ENCODE measurements at places on chromosomes 2 and 18. TPM values are rescaled to one million over a fixed set of nuclear protein-coding genes. Genes with fewer than 3 reads are reported as not detected.

DNA sequence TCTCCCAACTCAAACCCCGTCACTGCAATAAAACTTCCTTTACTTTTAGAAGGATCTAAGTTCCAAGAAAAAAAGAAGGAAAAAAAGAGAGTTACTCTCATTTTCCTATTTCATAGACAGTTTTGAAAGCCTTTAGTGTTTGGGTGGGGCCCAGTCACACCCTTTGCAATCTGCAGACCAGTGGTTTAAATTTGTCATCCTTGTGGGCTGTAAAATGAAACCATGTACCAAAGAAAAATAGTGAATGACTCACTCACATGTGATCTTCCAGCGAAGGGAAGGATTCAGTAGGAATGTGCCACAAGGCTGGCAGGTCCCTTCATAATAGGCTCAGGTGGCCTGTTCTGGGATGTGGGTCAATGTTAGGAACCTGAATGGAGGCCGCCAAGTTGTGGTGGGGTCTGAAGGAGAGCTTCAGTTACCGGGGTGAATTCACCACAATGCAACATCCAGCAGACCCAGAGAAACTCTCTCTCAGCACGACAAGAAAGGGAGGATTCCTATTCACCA, 28.3 kb downstream of the ANXA4 start:
- H3K27me3 ChIP-seq: no peaks in the 10 kb centered on the region
- no peaks in the 10 kb centered on the region for H3K36me3 ChIP-seq
- DNase-seq: peak; percentile 70
- H3K4me1 ChIP-seq: peaks cover 5% of the 10 kb centered on the region
- H3K4me3 ChIP-seq: no peak overlapping the region
- H3K27ac ChIP-seq: peak overlapping the region; percentile 76

DNA sequence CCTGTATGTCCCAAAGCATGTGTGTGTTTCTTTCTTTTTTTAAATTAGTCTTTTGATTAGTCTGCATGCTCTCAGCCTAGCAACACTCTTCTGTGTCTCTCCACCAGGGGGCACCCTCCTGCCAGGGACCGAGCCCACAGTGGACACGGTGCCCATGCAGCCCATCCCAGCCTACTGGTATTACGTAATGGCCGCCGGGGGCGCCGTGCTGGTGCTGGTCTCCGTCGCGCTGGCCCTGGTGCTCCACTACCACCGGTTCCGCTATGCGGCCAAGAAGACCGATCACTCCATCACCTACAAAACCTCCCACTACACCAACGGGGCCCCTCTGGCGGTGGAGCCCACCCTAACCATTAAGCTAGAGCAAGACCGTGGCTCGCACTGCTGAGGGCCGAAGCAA, 93.8 kb downstream of the NRP2 start:
- H3K36me3 ChIP-seq: no peaks in the 10 kb centered on the region
- no peaks in the 10 kb centered on the region for H3K4me1 ChIP-seq
- H3K27ac ChIP-seq: no peak overlapping the region
- DNase-seq: peak; percentile 66
- no peaks in the 10 kb centered on the region for H3K27me3 ChIP-seq

- H3K27ac ChIP-seq: no peak overlapping the region
- no peaks in the 10 kb centered on the region for H3K4me1 ChIP-seq
- no peaks in the 10 kb centered on the region for H3K36me3 ChIP-seq
- DNase-seq: no peak
- no peaks in the 10 kb centered on the region for H3K27me3 ChIP-seq
Measured at GRCh38 chr2:29317077-29317517, 201.9 kb downstream of the CLIP4 start.

GRCh38 chr2:85264471-85264870, 63.3 kb downstream of the TGOLN2 start:
- H3K4me3 ChIP-seq: no peak overlapping the region
- no peaks in the 10 kb centered on the region for H3K36me3 ChIP-seq
- H3K27me3 ChIP-seq: no peaks in the 10 kb centered on the region

RNU2-63P gene
- total RNA-seq: 2.3 TPM

KANSL3 gene
- total RNA-seq: 33.6 TPM

GRCh38 chr2:96756788-96757476, 3.8 kb upstream of the CNNM4 start:
- H3K27ac ChIP-seq: no peak overlapping the region
- H3K4me3 ChIP-seq: no peak overlapping the region
- H3K36me3 ChIP-seq: no peaks in the 10 kb centered on the region

DNA sequence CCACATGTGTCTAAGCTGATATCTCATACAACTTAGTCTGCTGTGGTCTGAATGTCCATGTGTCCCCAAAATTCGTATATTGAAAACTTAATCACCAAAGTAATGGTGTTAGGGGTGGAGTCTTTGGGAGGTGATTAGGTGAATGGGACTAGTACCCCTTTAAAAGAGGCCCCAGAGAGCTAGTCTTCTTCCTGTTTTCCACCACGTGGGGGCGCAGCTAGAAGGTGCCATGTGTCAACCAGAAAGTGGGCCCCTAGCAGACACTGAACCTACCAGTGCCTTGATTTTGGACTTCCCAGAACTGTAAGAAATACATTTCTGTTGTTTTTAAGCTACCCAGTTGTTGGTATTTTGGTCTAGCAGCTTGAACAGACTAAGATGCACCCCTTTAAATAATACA, 86.6 kb downstream of the ASB1 start:
- peak; percentile 30 for DNase-seq
- no peaks in the 10 kb centered on the region for H3K36me3 ChIP-seq
- no peaks in the 10 kb centered on the region for H3K4me1 ChIP-seq
- no peak overlapping the region for H3K4me3 ChIP-seq
- no peak overlapping the region for H3K27ac ChIP-seq
- H3K27me3 ChIP-seq: no peaks in the 10 kb centered on the region

GRCh38 chr2:55705027-55705653, 11.5 kb upstream of the PNPT1 start:
- H3K27ac ChIP-seq: no peak overlapping the region
- no peaks in the 10 kb centered on the region for H3K36me3 ChIP-seq
- DNase-seq: no peak
- no peaks in the 10 kb centered on the region for H3K4me1 ChIP-seq
- no peak overlapping the region for H3K4me3 ChIP-seq

POTEE gene
- 0.22 TPM for total RNA-seq

RGPD5 gene
- 33.2 TPM for total RNA-seq

C1QL2 gene
- total RNA-seq: not detected

DNA sequence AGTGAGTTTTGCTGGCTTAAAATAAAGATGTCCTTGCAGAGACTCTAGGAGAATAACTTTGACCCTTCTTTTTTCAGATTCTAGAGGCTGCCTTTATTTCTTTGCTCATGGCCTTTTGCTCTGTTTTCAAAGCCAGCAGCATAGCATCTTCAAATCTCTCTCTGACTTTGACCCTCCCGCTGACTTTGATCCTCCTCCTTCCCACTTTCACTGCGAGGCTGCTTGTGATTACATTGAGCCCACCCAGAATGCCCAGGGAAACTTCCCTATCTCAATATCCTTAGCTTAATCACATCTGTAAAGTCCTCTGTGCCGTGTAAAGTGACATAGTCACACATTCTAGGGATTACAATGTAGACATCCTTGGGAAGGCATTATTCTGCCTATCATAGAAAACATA, 23.9 kb downstream of the TACR1 start:
- no peaks in the 10 kb centered on the region for H3K36me3 ChIP-seq
- H3K4me1 ChIP-seq: no peaks in the 10 kb centered on the region
- no peak for DNase-seq
- no peak overlapping the region for H3K4me3 ChIP-seq
- H3K27me3 ChIP-seq: no peaks in the 10 kb centered on the region

PRKAG3 gene
- not detected for total RNA-seq

DNA sequence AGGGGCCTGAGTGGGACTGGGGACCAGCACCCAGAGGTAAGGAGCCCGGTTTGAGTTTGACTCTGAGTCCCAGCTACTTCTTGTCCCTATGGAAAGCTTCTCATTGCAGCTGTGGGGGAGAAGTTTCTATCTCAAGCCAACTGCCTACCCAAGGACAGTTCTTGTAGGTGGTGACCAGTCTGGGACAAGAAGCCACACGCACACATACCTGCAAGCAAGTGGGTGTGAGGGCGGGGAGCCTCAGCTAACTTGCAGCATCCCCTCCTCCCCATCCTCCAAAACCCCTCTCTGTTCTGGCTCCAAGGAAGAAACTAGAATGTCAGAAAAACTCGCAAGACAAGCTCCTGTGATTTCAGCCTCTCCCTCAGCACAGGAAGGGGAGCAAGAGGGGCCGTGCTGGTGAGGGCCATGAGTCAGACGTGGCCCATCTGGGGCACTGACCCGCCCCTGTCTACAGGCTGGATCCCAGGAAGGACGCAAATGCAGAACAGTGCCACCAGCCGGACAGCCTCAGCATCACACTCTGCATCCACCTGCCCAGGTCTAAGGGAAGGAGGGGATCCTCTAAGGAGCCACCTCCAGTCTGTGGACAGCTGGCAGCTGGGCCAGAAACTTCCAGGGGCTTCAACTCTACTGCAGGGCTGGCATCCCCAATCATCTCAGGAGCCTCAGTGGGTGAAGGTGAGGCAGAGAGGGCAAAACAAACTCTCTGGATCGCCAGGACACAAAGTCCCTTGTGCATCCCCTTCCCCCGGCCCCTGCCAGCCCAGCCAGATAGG, 103.4 kb downstream of the TNS1 start:
- DNase-seq: peak; percentile 62
- no peaks in the 10 kb centered on the region for H3K4me1 ChIP-seq
- H3K27me3 ChIP-seq: no peaks in the 10 kb centered on the region
- H3K27ac ChIP-seq: no peak overlapping the region
- H3K36me3 ChIP-seq: no peaks in the 10 kb centered on the region
- H3K4me3 ChIP-seq: no peak overlapping the region

- H3K4me3 ChIP-seq: no peak overlapping the region
- DNase-seq: no peak
- H3K27ac ChIP-seq: no peak overlapping the region
- no peaks in the 10 kb centered on the region for H3K36me3 ChIP-seq
- no peaks in the 10 kb centered on the region for H3K27me3 ChIP-seq
- peaks cover 4% of the 10 kb centered on the region for H3K4me1 ChIP-seq
Measured at GRCh38 chr2:60533101-60534051, 20.1 kb downstream of the BCL11A start.

INHBB gene
- 0.30 TPM for total RNA-seq

DNA sequence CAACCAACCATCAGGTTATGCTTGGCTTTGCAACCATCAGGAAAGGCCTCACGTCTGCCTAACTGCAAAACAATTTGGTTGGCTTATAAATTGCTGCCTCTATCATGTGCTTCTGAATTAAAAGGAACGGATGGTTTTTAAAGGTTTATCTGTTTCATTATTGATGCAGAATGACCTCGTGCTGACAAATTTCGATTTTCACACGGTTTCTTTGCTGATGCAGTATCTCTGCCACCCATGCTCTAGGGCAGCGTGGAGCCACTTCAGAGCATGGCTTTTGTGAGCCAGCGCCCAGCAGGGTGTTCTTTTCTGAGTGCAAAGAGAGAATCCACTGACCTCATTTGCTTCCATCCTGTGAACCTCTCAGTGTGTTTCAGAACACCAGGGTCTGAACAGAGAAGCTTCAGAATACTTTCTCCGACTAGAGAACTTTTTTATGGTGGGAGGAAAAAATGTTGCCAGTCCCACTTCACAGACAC, 143.1 kb upstream of the L3MBTL4 start:
- no peaks in the 10 kb centered on the region for H3K4me1 ChIP-seq
- H3K4me3 ChIP-seq: no peak overlapping the region
- no peak for DNase-seq
- no peaks in the 10 kb centered on the region for H3K27me3 ChIP-seq
- no peak overlapping the region for H3K27ac ChIP-seq

DNA sequence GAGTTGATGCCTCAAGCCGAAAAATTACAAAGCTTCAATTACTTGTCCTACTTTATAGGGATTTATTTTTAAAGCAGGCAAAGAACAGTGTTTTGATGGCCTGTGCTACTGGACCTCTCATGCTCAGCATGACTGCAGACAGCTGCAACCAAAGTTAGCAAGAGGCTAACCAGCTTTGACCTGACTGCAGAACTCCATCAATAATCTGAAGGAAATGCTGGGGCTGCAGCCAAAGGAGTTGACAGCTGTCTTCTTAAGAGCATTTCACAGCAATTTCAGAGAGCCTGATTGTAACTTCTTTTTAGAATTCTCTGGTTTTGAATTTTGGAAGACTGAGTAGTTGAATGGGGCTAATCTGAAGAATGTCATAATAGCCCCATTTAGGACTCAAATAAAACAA, 46.5 kb upstream of the SESTD1 start:
- no peaks in the 10 kb centered on the region for H3K36me3 ChIP-seq
- no peak for DNase-seq
- H3K27me3 ChIP-seq: peaks cover 3% of the 10 kb centered on the region
- no peak overlapping the region for H3K4me3 ChIP-seq
- no peak overlapping the region for H3K27ac ChIP-seq
- H3K4me1 ChIP-seq: no peaks in the 10 kb centered on the region

DNA sequence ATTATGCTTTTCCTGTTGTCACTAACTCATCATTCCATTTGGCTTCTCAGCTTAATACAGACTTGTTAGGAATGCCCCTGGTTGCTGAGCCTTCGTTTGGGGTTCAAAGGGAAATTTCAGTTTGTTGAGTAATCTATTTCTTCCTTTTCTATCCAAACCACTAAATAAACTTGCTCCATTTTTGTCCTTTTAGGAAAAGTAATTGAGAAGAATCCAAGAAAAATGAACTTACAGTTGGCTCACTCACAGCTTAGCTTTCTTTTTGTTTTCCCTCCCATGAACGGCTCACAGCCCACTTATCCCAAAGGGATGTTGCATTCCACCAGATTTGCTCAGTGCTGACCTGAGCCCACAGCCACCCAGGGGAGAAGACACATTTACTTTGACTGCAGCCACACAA, 73.9 kb downstream of the SOX11 start:
- H3K4me3 ChIP-seq: no peak overlapping the region
- no peak for DNase-seq
- H3K36me3 ChIP-seq: no peaks in the 10 kb centered on the region
- H3K27ac ChIP-seq: no peak overlapping the region
- no peaks in the 10 kb centered on the region for H3K27me3 ChIP-seq

DNA sequence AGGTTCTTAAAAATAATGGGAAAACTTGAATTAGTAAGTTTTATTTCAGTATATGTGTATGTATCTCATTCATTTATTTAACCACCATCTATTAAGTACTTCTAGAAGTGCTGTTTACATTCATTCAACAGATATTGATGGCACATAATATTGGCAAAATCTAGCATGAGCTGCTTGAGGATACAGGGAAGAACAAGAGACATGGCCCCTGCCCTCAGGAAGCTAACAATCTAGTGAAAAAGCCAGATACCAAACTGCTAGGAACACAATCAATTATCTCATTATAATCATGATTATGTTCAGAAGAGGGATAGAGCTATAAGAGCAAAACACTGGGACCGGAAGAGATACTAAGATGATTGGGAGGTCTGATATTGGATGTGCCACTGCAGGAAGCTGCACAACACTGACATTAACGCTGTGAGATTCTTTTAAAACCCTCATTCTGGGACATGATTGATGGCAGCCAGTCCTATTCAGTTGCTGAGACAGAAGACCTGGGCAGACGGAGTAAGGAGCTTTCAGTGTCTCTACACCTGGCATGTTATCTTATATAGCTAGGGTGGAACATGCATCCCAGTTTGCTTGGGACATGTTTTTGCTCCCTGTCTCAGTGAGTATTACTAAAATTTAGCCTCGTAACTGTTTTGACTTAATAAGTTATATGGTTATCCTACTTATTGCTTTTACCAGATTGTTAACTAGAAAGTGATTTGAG, 314.1 kb downstream of the STK39 start:
- no peak for DNase-seq
- no peak overlapping the region for H3K27ac ChIP-seq
- H3K36me3 ChIP-seq: no peaks in the 10 kb centered on the region
- H3K27me3 ChIP-seq: no peaks in the 10 kb centered on the region
- no peak overlapping the region for H3K4me3 ChIP-seq

- no peak overlapping the region for H3K4me3 ChIP-seq
- H3K27ac ChIP-seq: peak overlapping the region; percentile 60
- H3K4me1 ChIP-seq: no peaks in the 10 kb centered on the region
- DNase-seq: peak; percentile 64
- H3K36me3 ChIP-seq: no peaks in the 10 kb centered on the region
Measured at GRCh38 chr2:170455617-170456426, 259.3 kb upstream of the SP5 start.

ATP6V1B1 gene
- not detected for total RNA-seq

AQP12A gene
- 20.5 TPM for total RNA-seq

Data from colonic mucosa (tissue), 4 donors.